Activated naive CD4-positive, alpha-beta T cell (primary cell): ENCODE measurements at places on chromosomes 2 and 18.

DNA sequence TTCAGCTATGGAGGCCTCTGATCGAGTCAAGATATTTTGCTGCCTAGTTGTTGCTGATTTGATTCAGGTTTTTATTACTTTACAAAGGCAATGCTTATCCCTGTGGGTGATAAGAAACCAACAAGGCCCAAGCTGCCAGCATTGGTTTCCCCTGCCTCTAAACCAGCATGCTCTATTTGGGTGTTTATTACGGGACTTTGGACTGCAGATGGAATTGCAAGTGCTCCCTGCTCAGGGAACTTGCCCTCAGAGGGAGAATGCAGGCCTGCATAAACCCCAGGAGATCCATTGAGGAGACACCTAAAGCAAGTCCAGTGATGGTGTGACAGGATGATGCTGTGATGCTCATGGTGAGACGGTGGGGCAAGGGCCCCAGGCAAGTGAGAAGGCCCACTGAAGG, 172.1 kb downstream of the VAPA start:
- DNase-seq: no peak

GRCh38 chr2:185891403-185891802, 152.8 kb downstream of the FSIP2 start:
- no peak for DNase-seq

- no peak for DNase-seq
Observed at GRCh38 chr18:11817229-11817628, 34.0 kb upstream of the CHMP1B start.

DNA sequence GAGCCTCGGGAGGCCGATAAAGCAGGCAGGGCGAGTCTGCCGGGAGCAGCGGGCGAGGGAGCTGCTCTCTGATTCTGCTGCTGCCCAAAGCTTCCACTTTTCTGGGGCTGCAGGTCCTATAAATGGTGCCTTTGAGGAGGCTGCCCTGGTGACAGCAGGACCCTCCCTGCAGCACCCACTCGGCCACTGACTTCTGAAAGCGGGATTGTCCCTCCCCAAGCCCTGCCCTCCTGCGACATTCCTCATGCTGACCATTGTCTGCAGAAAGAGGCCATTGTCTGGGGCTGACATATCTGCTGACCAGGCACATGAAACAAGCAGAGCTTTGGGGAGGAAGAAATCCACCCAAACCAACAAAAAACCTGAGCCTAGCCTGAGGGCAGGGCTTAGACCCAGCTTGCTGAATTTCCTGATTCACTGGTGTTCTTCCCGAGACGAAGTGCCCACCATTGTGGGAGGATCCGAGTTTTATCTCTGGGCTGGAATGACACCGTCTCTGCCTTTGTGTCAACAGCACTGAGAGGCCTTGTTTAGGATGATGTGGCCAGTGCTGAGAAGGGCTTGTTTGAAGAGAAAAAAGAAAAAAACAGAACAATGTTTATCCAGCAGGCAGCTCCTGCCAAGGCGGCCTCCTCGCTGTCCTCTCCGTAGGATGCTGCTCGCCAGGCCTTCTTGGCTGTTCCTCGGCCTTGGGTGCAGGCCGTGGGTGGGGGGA, 129.7 kb downstream of the MYCN start:
- no peak for DNase-seq

- no peak for DNase-seq
Observed at GRCh38 chr2:134718817-134719814, at the start of gene TMEM163. Gene TMEM163, minus strand, starts transcription at chr2:134719000.

- no peak for DNase-seq
Observed at GRCh38 chr18:27223526-27224291, 38.6 kb upstream of the CHST9 start.

DNA sequence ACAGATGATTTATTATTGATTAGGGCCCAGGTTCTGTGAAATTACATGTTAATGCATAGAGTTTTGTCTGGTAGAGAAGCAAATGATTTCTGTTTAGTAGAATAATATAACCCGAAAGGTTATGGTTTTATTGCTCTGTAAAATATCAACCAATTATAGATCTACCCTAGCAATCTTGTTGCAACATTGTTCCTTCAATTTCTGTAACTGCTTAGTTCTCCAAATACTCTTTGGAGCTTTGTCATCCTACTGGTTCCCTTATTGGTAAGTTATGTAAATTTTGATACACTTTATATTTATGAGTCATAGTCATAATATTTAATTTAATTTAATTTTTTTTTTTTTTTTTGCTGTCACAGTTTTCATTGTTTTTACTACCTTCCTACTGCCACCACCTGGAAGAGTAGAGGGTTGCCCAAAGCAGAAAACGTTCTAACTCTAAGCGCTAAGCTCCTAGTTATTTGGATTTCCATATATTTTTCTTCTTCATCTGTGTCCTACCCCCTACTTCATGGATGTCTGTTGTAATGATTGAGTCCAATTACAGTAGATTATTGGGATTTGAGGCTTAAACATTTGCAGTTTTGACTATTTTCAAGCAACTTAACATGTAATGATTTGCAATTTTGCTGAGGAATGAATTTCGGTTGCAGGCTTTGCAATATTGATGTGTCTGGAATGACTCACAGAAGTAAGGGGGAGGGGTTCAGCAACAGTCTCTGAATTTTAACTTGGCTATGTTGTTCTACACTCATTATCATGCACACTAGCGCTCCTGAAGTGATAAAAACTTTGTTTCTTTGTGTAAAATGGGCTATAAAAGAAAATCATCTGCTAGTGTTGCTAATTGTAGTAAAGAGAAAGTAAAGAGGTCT, 51.1 kb downstream of the NABP1 start:
- no peak for DNase-seq

GRCh38 chr2:152587187-152587947, 129.9 kb downstream of the PRPF40A start:
- DNase-seq: no peak

- DNase-seq: no peak
Observed at GRCh38 chr2:70668911-70669310, 99.1 kb downstream of the ADD2 start.

GRCh38 chr2:210445116-210445707, 31.3 kb downstream of the LANCL1 start:
- DNase-seq: no peak

GRCh38 chr2:71620851-71621251, 167.5 kb downstream of the DYSF start:
- no peak for DNase-seq

DNA sequence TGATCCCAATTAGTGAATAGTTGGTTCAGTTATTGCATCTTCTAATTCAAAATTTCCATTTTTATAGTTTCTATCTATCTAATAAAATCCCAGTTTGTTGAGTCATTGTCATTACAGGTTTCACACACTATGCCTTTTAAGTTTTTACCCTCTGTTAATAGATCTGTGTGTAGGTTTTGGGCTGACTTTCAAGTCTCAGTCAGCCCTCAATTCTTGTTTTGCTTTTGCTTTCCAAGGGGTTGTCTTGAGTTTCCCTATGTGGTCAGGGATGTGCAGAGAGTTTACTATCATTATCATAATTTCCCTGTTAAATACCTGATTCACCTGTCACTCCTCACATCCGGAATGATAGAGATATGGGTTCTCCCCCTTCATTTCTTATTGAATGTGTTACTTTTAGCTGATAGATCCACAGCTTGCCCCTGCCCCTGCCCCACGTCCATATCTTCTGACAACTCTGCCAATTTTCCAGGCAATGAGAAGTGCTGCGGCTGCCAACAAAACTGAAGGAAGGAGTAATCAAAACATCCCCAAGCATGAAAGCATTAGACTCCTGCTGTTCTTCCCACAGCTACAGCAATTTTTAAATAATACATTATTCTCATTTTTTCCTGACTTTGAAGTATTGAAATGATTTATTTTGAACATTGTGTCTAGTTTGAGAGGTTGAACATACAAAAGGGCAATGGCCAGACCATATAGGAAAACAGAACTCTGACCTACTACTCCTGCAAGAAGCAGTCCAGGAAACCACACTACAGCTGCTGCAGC, 1064.8 kb downstream of the SUCLG1 start:
- no peak for DNase-seq

- no peak for DNase-seq
Observed at GRCh38 chr2:180614776-180615175, 365.6 kb upstream of the UBE2E3 start.

- DNase-seq: no peak
Observed at GRCh38 chr2:127829845-127830246, 18.9 kb upstream of the WDR33 start.

DNA sequence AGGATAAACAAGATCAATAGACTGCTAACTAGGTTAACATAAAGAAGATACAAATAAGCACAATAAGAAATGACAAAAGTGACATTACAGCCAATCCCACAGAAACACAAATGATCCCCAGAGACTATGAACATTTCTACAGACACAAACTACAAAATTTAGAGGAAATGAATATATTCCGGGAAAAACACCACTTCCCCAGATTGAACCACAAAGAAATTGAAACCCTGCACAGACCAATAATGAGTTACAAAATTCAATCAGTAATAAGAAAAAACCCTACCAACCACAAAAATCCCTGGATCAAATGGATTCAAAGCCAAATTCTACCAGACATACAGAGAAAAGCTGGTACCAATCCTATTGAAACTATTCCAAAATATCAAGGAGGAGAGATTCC, 232.4 kb upstream of the RBMS1 start:
- DNase-seq: no peak

DNA sequence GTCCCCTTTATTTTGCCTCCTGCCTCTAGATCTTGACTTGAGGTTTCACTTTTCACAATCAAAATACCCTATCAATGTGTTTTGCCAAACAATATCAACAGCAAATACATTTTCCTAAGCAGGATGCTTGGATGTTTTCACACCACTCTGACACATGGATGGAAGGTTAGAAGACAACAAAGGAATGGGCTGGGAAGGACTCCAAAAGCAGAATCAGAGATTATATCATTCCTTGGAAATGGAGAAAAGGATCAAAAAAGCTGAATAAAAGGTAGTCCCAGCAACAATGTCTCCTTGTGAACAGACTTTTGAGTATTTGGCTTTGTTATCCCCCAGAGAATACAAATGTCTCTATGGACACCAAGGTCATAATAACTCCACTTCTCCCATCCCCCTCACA, 170.8 kb downstream of the ETAA1 start:
- DNase-seq: no peak

DNA sequence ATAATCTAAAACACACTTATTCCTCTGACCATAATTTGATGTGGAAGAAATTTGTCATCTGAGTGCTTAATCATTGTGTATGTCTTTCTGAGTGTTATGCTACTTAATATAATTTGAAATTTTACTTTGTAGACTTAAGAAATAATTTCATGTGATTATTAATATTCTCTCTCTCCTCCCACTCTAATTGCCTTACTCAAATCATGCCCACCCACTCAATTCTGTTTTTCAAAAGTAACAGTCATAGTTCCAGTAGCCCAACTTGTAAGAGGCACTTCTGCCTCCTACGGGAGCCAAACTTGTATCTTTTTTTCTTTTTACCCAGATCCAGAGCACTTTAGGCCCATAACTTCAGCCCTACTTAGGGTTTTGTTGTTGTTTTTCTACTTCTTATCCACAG, 18.5 kb upstream of the KYNU start:
- DNase-seq: no peak

- DNase-seq: no peak
Observed at GRCh38 chr2:196783431-196784094, 15.9 kb downstream of the GTF3C3 start.

DNA sequence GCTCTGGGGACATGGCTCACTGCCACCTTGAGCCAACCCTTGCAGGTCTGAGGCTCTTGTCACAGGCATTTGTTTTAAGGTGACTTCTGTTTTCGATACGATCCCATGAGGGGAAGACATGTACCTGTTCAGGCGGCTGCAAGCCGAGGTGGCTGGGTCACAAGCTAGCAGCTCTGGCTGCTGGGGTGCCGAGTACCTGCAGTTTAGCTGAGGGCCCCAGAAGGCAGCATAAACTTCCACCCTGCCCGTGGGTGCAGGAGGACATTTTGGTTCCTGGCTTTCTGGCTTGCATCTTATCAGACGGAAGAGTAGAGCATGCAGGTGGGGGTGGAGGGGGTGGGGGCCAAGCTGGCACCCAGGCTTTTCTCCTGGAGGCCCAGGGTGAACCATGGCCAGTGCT, 28.4 kb downstream of the COA5 start:
- no peak for DNase-seq

GRCh38 chr2:100230754-100231153, 88.4 kb upstream of the AFF3 start:
- DNase-seq: no peak

GRCh38 chr18:32391126-32391525, 79.6 kb downstream of the GAREM1 start:
- DNase-seq: no peak

- DNase-seq: peak; percentile 64
Observed at GRCh38 chr2:98569197-98569793, 39.0 kb downstream of the COA5 start.

DNA sequence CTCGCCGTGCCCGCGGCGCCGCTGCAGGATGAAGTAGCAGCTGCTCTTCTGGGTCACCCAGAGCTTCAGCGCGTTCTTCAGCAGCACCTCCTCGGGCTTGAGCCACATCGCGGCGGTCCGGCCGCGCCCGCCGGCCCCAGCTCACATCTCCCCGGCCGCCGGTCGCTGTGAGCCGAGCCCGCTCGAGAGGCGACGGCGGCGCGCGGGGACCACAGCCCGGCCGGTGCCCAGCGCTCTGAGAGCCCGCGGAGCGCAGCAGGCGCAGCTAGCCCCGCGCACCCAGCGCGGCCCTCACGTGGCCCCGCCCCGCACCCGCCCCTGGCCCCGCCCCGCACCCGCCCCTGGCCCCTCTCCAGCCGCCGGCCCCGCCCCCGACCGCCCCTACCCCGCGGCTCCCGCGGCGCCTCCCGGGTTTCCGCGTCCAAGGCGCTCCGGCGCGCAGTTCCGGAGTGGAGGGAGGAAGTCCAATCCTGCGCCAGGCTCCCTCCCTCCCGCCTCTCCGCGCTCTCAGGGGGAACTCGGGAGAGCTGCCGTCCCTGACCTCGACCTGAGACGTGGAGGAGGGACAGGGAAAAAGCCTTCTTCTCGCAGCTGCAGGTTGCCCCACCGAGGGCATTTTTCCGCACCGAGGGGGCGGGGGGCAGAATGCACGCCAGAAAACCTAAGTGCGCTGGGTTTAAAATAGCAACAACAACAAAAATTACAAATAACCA, at the start of gene TBC1D8:
TBC1D8 (minus strand) TSS at position 237 of the 713 bp plus-strand sequence; CDS start at position 108, 129 bp downstream.
- peak; percentile 37 for DNase-seq

- DNase-seq: no peak
Observed at GRCh38 chr2:233689501-233689900, 3.2 kb upstream of the UGT1A6 start.

DNA sequence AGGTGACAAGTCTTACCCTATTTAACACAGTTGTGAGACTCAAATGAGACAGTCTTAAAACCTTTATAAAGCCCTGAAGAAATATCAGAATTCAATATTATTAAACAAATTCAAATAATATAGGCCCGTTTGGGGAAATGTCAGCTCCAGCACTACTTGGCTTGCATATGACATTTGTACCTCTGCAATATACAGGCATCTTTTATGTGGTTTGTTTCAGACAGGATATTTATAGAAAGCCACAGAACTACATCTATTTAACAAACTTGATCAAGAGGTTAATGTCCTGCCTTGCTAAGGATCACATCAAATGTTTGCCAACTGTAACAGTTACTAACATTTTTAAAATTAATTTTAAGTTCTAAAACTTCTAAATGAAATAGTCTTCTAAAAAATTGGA, 3.2 kb upstream of the MREG start:
- no peak for DNase-seq

GRCh38 chr18:49206717-49207116, 253.7 kb downstream of the DYM start:
- no peak for DNase-seq
